Prostate gland (tissue), 2 donors: ENCODE measurements at places on chromosomes 16 and 17. TPM values are rescaled to one million over a fixed set of nuclear protein-coding genes. Genes with fewer than 3 reads are reported as not detected.

DNA sequence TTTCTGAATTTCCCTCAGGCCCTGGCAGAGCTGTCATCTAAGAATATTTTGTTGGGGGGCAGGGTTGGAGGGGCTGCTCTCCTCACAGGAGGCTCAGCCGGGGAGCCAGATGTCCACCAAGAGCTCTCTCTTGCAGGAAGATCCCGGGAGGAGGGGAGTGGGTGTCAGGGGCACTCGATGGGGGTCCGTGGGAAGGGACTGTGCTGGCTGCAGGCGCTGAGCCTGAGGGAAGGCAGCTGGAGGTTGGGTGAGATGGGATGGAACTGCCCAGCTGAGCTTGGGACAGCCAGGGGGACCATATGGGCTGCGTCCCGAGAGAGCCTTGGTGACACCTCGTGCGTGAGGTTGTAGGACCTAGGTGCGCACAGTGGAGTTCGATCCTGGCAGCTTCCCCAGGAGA lies 111.2 kb upstream of the GSE1 start:
- DNase-seq, result no peak
- H3K27ac ChIP-seq, result no peak overlapping the region
- H3K4me3 ChIP-seq, result no peak overlapping the region
- H3K36me3 ChIP-seq, result no peaks in the 10 kb centered on the region

The ENDOV gene
- 36.9 TPM for total RNA-seq

- no peaks in the 10 kb centered on the region for H3K36me3 ChIP-seq
- no peak overlapping the region for H3K4me3 ChIP-seq
- peaks cover 7% of the 10 kb centered on the region for H3K4me1 ChIP-seq
- DNase-seq, result no peak
- no peaks in the 10 kb centered on the region for H3K27me3 ChIP-seq
Measured at GRCh38 chr17:82713071-82713723, 3.3 kb upstream of the FN3KRP start.

The HNF1B gene
- total RNA-seq, result 7.0 TPM

DNA sequence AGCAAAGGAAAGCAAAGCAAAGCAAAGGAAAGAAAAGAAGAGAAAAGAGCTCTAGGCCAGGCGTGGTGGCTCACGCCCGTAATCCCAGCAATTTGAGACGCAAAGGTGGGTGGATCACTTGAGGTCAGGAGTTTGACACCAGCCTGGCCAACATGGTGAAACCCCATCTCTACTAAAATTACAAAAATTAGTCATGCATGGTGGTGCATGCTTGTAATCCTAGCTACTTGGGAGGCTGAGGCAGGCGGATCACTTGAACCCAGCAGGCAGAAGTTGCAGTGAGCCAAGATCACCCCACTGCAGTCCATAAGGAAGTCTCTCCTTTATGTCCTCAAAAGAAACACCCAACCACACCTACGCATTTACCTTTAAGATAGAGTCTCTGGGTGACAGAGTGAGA lies 70.1 kb downstream of the ADAMTS18 start:
- H3K36me3 ChIP-seq, result no peaks in the 10 kb centered on the region
- no peaks in the 10 kb centered on the region for H3K4me1 ChIP-seq
- H3K4me3 ChIP-seq, result no peak overlapping the region
- no peak for DNase-seq
- no peaks in the 10 kb centered on the region for H3K27me3 ChIP-seq
